ENCODE measurements at places on chromosomes 11 and 22. TPM values are rescaled to one million over a fixed set of nuclear protein-coding genes. Genes with fewer than 3 reads are reported as not detected.

GRCh38 chr11:34928960-34929680 lies 12.7 kb downstream of the PDHX start:
- DNase-seq = no peak

- no peak for DNase-seq
Measured at GRCh38 chr11:107385361-107385981, 72.2 kb downstream of the CWF19L2 start.

- peak; percentile 87 for DNase-seq
Measured at GRCh38 chr11:117197516-117198456, 1.4 kb upstream of the TAGLN start.

- no peak for DNase-seq
Measured at GRCh38 chr22:19422440-19423301, 8.9 kb downstream of the HIRA start.

DNA sequence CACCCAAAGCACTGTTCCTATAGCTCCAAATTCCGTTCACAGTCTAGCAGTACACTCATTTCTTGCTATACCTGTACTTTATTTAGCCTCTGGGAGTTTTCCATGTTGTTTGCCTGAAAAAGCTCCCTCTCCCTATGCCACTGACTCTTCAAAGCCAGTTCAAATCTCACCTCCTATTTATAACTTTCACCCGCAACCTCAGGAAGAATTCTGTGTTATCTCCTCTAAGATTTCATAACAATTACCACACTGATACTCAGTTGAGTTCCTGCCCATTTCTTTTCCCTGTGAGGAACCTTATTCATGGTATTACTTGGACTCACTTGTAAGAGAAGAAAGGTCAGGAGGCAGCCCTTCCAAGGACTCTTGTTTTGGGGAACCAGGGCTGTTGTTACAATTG lies 25.2 kb downstream of the GDPD4 start:
- no peak for DNase-seq

DNA sequence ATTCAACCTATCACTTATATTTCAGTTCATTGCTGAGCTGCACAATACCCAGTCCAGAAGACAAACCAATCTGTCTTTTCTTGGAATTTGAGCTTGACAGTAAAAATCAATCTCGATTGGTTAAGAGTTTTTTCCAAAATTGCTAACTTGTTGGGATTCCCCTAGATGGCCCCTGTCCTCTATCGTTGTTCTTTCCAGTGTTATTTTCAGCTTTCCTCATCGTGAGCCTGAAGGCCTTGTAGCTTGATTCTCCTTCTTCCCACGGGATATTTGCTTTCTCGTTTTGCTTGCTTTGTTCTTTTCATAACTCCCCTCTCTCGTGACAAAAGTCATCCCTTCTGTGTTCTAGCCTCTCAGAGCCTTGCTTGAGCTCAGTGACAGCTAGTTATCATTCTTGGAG lies 3.1 kb downstream of the OR8B8 start:
- no peak for DNase-seq

- no peak for DNase-seq
Measured at GRCh38 chr11:16846305-16846704, 107.9 kb downstream of the C11orf58 start.

GRCh38 chr11:17645190-17645970 lies 74.0 kb upstream of the MYOD1 start:
- DNase-seq = no peak

DNA sequence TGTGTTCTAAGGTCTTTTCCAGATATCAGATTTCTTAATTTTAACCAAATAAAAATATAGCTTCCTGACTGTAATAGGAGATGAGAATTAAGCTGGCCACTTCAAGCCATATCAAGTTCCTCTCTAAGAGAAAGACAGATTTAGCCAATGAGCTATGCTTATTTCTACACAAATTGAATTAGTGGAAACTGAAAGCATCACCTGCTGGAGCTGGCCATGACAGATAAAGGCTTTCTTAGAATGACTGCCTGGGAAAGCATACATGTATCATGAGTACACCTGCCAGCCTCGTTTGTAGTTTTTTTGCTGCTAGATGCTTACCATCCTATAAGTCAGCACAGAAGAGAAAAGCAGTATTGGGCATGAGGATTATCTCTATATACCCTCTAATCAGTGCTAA lies 53.5 kb upstream of the DBX1 start:
- no peak for DNase-seq

DNA sequence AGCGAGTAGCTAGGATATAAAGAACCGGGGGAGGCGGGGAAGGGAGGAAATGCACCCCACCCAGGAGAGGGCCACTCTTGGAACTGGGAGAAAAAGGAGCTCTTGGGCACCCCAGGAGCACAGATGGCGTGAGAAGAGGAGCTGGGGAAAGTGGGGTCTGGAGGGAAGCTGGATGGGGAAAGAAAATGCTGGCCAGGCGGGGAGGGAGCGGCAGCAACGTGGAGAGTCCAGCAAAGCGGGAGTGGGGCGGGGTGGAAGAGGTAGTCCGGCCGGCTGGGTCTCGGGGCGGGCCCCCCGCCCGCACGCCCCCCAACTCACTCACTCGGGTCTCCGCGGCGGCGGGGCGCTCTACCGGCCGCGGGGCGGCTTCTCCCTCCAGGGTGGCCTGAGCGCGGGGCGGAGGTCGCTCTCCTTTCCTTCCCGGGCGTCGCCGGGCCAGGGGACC lies 522 bp downstream of the TOB2 start:
- no peak for DNase-seq

GRCh38 chr11:17599460-17599925 lies 52.4 kb downstream of the OTOG start:
- DNase-seq = no peak

DNA sequence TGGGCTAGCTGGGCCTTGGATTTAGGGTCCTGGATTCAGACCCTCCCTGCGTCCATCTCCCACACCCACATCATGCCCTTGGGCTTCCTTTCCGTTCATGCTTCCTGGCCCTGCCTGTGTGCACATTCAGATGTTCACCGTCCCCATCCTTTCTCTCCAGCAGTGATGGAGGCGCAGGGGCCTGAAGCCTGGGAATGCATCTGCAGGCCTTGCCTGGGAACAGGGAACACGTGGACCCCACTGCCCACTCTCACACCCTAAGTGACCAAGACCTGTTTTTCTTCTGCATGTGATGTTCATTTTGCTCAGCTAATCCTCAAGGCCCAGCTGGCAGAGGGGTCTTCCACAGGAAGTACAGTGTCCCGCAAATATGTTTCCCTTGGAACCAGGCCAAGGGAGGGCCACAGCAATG lies 91.6 kb upstream of the PARVA start:
- no peak for DNase-seq

GRCh38 chr11:45043755-45044475 lies 93.2 kb upstream of the TP53I11 start:
- DNase-seq = no peak

- no peak for DNase-seq
Measured at GRCh38 chr11:126599217-126599897, 243.9 kb downstream of the ST3GAL4 start.

DNA sequence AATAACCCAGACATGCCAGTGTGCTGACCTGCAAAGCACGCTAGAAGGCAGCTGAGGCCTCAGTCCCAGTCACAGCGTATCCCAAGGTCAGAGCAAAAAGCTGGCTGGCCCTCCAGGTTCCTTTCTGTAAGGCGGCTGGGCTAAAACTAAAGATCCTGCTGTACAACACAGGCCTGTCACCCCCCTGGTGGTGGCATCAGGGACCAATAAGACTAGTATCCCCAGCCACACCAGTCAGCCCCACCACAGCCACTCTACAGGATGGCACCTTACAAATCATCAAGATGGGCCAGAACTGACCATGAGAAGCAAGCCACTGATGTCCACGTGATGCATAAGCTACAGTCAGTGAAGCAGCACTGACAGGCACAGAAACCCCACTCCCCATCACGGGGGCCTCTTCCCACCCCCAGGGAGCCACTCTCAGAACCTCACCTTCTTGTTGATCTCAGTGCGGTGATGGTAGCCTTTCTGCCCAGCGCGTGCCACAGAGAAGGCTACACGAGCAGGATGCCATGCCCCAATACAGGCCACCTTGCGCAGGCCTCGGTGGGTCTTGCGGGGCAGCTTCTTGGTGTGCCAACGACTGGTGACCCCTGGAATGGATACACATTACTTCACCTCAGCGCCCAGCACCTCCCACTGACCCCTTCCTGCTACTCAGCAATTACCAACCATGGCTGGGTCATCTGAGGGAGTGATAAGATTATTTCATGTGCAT lies 5.0 kb downstream of the RPL3 start:
- peak; percentile 54 for DNase-seq

GRCh38 chr11:94583866-94584500 lies 16.8 kb downstream of the PIWIL4 start:
- DNase-seq = no peak

- no peak for DNase-seq
Measured at GRCh38 chr11:8934742-8935488, 2.2 kb upstream of the C11orf16 start.

DNA sequence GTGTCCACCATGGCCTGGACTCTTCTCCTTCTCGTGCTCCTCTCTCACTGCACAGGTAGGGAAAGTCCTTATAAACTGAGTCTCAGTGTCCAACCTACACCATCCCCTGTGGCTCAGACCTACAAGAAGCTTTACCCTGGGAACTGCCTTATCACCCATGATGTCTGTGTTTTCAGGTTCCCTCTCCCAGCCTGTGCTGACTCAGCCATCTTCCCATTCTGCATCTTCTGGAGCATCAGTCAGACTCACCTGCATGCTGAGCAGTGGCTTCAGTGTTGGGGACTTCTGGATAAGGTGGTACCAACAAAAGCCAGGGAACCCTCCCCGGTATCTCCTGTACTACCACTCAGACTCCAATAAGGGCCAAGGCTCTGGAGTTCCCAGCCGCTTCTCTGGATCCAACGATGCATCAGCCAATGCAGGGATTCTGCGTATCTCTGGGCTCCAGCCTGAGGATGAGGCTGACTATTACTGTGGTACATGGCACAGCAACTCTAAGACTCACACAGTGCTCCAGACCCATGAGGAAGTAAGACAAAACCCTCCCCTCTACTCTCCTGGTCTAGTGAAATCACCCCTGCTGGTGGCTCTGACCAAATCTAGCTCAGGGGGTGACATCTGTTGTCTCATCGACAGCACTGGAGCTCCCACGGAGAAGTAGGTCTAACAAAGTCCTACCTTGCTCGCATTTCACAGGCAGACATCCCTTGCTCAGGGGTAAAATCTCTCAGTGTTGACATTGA lies 74.3 kb downstream of the VPREB1 start:
- no peak for DNase-seq

DNA sequence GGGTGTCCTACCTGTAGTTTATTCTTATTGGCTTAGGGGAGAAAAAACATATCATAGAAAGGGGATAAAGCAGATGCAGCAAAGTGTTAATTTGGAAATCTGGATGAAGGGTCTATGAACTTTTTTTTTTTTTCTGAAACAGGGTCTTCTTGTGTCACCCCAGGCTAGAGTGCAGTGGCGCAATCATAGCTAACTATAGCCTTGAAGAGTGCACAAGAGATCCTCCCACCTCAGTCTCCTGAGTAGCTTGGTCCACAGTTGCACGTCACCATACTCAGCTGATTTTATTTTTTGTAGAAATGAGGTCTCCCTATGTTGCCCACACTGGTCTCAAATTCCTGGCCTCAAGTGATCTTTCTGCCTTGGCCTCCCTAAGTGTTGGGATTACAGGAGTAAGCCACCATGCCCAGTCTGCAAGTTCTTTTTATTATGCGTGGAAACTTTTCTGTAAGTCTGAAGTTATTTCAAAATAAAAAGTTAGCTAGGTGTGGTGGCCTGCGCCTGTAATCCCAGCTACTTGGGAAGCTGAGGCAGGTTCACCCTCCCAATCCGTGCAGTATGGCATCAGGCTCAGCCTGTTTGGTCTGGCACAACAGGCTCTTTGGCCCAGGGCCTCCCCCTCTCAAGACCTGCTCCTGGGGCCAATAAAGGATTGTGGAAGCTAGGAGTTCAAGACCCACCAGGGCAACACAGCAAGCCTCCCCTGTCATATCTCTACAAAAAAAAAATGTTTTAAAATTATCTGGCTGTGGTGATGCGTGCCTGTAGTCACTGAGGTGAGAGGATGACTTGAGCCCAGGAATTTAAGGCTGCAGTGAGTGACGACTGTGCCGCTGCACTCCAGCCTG lies 111.9 kb downstream of the MED15 start:
- DNase-seq = no peak

DNA sequence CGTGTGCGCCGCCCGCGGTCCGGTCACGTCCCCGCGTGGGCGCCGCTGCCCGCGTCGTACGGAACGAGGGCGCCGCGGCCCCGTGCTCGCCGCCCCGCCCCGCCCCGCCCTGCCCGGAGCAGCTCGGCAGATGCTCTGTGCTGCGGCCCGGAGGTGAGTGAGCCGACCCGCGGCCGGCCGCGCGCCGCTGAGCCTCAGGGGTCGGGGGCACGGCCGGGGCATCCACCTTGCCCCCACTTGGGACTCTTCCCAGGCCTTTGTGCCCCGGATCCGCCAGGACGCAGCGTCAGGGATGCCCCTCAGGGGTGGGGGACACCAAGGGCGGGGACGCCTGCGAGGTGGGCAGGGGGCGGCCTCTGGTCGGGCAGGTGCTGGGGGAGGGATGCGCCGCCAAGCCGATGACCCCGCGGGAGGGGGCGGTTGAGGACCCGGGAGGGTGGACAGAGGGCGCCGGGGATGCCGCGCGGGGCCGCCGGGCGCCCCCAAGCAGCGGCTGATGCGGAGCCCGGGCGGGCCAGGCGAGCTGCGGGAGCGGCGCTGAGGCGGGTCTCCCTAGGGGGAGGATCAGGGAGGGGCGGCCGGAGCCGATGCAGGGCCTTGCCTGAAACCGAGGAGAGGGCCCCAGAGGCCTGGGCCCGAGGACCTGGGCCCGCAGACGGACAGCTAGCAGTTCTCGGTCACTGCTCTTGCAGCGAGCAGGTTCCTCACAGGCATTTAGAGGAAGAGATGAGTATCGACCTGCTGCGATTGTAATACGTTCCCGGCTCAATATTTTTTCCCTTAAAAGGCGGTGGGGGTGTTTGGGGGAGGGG lies at the start of gene GNAZ:
Gene GNAZ, plus strand, starts transcription at position 102 of the 812 bp plus-strand sequence. CDS start 25,177 bp downstream, outside the sequence.
- peak; percentile 60 for DNase-seq

Gene DLG2
- 8.2 TPM for total RNA-seq

Gene FTH1
- total RNA-seq = 1,505 TPM

Gene PANX3
- not detected for total RNA-seq

Gene OR8G5
- not detected for total RNA-seq

Gene DDTL
- not detected for total RNA-seq

Gene TBX1
- total RNA-seq = 2.5 TPM

Gene FAT3
- 19.1 TPM for total RNA-seq

Gene PATL1
- total RNA-seq = 31.4 TPM

Gene PPFIBP2
- 4.3 TPM for total RNA-seq

Gene PATE4
- total RNA-seq = not detected

Gene DNAJB13
- total RNA-seq = not detected

Gene HSPB2
- total RNA-seq = not detected

Gene PDE2A
- 3.4 TPM for total RNA-seq
